Trophoblast cell (in vitro differentiated cells and primary cell): ENCODE measurements at places on chromosomes 3 and 15.
A peak's percentile ranks its signal among the peaks of the same experiment; 100 is the strongest.

- no peak overlapping the region for H3K27ac ChIP-seq
- no peaks in the 10 kb centered on the region for H3K27me3 ChIP-seq
- no peaks in the 10 kb centered on the region for H3K4me1 ChIP-seq
These were observed 236.0 kb downstream of the EDEM1 start for GRCh38 chr3:5423523-5423922.

GRCh38 chr15:58854593-58854992 is 78.9 kb downstream of the SLTM start:
- no peak for DNase-seq
- H3K27me3 ChIP-seq, result no peaks in the 10 kb centered on the region
- H3K36me3 ChIP-seq, result peaks cover 5% of the 10 kb centered on the region
- H3K4me1 ChIP-seq, result no peaks in the 10 kb centered on the region

DNA sequence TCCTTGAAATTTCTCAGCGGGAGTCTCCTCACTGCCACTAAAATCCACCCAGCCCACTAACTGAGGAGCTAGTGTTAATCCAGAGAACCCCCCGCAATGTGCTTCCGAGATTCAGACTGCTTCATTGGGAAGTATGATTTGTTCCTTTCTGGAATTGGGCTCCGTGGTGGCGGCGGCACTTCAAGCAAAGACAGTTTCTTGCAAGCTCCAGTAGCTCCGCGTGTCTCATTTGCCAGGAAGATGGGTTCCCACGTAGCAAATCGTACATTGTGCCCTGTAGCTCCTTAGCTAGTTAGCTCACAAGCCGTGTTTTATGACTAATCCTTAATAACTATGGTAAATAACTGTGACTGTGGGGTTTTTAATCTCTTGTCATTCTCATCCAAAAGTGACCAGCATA is 45.4 kb downstream of the SLC6A1 start:
- H3K4me1 ChIP-seq, result no peaks in the 10 kb centered on the region
- H3K27me3 ChIP-seq, result no peaks in the 10 kb centered on the region
- no peaks in the 10 kb centered on the region for H3K36me3 ChIP-seq
- H3K4me3 ChIP-seq, result no peak overlapping the region
- no peak for DNase-seq
- H3K27ac ChIP-seq, result no peak overlapping the region

- DNase-seq, result no peak
- no peak overlapping the region for H3K4me3 ChIP-seq
- H3K4me1 ChIP-seq, result peaks cover 7% of the 10 kb centered on the region
- no peaks in the 10 kb centered on the region for H3K36me3 ChIP-seq
- H3K27me3 ChIP-seq, result no peaks in the 10 kb centered on the region
These were observed 207.9 kb upstream of the GADL1 start for GRCh38 chr3:31102196-31102879.

DNA sequence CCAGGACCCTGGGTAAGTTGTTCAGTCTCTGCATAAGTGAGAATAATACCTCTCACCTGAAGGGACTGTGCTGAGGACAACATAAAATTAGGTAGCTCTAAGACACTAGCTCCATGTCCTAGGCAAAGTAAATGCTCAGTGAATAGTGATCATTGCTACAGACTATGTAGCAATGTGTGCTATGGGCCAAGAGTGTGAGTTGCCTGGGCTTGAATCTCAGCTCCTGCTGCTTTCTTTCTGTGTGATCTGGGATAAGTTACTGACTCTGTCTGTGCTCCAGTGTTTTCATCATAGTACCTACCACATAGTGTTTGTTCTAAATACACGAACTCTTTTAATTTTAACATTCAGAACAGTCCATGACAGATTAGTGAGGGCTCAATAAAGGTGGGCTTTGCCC is 81.1 kb upstream of the MFGE8 start:
- no peaks in the 10 kb centered on the region for H3K36me3 ChIP-seq
- no peaks in the 10 kb centered on the region for H3K27me3 ChIP-seq
- peak overlapping the region; percentile 86 for H3K27ac ChIP-seq
- H3K4me1 ChIP-seq, result peaks cover 25% of the 10 kb centered on the region

DNA sequence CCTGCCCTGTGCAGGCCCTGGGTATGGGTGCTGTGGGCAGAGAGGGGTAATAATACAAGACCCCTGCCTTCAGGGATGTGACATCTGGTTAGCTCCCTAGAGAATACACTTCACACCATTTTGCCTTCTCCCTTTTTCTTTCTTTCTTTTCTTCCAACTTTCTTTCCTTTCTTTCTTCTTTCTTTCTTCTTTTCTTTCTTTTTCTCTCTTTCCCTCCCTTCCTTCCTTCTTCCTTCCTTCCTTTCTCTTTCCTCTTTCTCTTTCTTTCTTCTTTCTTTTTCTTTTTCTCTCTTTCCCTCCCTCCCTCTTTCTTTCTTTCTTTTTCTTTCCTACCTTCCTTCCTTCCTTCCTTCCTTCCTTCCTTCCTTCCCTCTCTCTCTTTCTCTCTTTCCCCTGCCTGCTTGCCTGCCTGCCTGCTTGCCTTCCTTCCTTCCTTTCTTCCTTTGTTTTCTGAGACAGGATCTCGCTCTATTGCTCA is 68.4 kb upstream of the ABHD17C start:
- no peak for DNase-seq
- no peaks in the 10 kb centered on the region for H3K4me1 ChIP-seq
- H3K27me3 ChIP-seq, result no peaks in the 10 kb centered on the region
- no peak overlapping the region for H3K4me3 ChIP-seq
- H3K36me3 ChIP-seq, result no peaks in the 10 kb centered on the region

GRCh38 chr3:72678867-72679266 is 169.4 kb downstream of the SHQ1 start:
- H3K27me3 ChIP-seq, result no peaks in the 10 kb centered on the region
- no peaks in the 10 kb centered on the region for H3K4me1 ChIP-seq
- DNase-seq, result no peak

DNA sequence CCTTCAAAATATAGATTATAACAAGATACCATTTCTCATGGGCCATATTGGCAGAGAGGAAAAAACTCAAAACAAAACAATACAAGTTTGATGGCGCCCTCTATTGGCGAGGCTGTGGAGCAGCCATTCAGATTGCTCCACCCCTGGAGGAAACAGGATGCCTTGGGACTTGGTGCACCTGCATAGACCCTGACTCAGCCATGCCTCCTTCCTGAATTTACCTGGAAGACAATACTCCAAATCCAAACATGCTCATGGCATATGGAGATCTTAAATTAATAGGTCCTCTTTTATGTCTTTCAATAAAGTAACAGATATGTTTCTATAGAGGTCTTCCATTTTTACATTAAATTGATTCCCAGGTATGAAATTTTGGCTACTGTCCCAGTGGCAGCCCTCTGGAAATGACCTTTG is 90.0 kb downstream of the APBA2 start:
- no peak overlapping the region for H3K27ac ChIP-seq
- peaks cover 8% of the 10 kb centered on the region for H3K4me1 ChIP-seq
- no peaks in the 10 kb centered on the region for H3K27me3 ChIP-seq
- DNase-seq, result peak; percentile 55
- H3K4me3 ChIP-seq, result no peak overlapping the region
- no peaks in the 10 kb centered on the region for H3K36me3 ChIP-seq

DNA sequence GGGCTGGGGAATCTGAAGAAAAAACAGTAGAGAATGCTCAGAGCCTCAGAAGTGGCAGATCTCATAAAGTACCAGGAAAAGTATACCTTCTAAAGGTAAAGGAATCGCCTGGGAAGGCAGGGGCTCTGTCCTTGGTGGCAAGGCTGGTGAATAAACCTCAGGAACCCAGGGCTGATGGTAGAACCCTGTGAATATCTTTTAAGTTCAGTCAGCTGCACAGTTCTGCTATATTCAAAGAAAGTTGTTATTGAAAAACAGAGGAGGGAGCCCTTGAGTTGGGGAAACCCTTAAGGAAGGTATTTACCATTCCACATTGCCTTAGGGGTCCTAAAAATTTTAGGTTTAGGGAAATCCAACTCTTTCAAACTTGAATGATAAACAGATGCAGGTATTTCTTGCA is 31.2 kb downstream of the ZPLD1 start:
- no peaks in the 10 kb centered on the region for H3K4me1 ChIP-seq
- no peak for DNase-seq
- no peak overlapping the region for H3K4me3 ChIP-seq
- H3K27ac ChIP-seq, result no peak overlapping the region

- no peak overlapping the region for H3K27ac ChIP-seq
- H3K27me3 ChIP-seq, result no peaks in the 10 kb centered on the region
- peak; percentile 48 for DNase-seq
- H3K36me3 ChIP-seq, result no peaks in the 10 kb centered on the region
These were observed 56.7 kb downstream of the MYO1E start for GRCh38 chr15:59315914-59316451.

GRCh38 chr3:167554898-167555297 is 81.1 kb upstream of the SERPINI2 start:
- DNase-seq, result no peak
- no peaks in the 10 kb centered on the region for H3K4me1 ChIP-seq
- no peak overlapping the region for H3K4me3 ChIP-seq
- no peaks in the 10 kb centered on the region for H3K27me3 ChIP-seq
- no peak overlapping the region for H3K27ac ChIP-seq
- H3K36me3 ChIP-seq, result no peaks in the 10 kb centered on the region

DNA sequence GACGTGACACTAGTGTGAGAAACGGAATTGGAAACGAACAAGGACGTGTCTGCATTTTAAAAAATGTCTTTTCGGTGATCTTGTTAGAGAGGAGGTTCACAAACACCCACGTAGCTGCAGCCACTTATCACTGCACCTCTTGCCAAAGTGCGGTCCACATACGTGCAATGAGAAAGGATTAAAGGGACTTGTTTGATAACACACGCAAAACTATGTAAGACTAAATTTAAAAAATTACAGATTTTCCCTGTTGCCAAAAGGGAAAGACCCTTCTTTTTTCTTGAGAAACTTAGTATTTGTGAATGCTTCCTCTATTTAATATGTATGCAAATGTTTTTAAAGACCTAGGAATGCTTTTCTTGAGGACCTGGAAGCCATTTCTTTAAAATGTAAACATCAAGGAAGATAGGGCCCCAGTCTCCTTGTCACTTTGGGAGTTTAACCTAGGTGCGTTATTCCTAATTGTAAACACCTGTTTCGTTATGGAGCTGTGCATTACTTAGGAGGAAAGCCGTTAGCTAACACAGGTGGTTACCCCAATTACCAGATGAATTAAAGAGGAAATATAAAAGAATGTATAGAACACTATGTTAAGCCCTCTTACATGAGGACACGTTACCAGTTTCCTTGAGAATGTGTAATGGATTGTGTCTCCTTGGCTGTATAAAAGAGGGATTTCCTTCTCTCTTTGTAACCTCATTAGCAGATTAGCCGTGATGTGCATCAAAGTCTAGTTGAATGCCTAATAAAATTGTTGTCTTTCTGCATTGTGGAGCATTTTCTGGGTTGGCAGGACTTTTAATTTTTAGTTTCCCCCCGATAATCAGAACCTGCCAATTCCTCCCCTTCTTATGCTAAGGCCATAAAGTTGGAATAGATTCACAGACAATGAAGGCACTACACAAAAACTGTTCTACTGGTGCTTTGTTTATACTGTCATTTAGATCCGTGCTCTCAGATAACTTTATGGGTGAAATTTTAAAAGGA is 1.0 kb downstream of the LEKR1 start:
- H3K27me3 ChIP-seq, result no peaks in the 10 kb centered on the region
- DNase-seq, result no peak
- H3K36me3 ChIP-seq, result no peaks in the 10 kb centered on the region
- H3K4me3 ChIP-seq, result peak overlapping the region; percentile 76

GRCh38 chr3:45210308-45211041 is 15.6 kb downstream of the TMEM158 start:
- H3K27me3 ChIP-seq, result no peaks in the 10 kb centered on the region
- peak; percentile 92 for DNase-seq
- H3K36me3 ChIP-seq, result no peaks in the 10 kb centered on the region
- H3K4me1 ChIP-seq, result peaks cover 7% of the 10 kb centered on the region

DNA sequence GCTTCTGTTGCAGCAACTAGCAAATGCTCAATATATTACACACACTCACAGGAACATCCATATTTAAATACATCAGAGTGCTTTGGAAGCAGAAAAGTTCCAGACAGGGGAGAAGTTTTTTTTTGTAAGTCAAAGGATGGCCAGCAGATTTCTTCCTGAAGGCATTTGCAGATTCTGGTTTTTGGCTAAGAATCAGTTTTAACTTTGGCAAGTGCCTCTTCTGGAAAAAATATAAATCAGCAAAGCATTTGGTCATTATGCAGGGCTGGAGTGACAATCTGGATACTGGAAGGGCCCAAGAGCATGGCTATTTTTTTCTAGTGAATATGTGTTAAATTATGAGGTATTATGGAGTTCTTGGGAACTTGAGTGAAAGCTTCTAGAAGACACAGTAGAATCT is 495.3 kb upstream of the ARPP21 start:
- H3K36me3 ChIP-seq, result no peaks in the 10 kb centered on the region
- H3K4me3 ChIP-seq, result no peak overlapping the region
- H3K27ac ChIP-seq, result no peak overlapping the region
- no peaks in the 10 kb centered on the region for H3K4me1 ChIP-seq

- no peak overlapping the region for H3K4me3 ChIP-seq
- no peak for DNase-seq
- H3K27me3 ChIP-seq, result no peaks in the 10 kb centered on the region
These were observed 255.0 kb upstream of the ROPN1 start for GRCh38 chr3:124246949-124247348.

- H3K4me1 ChIP-seq, result peaks cover 3% of the 10 kb centered on the region
- H3K27me3 ChIP-seq, result no peaks in the 10 kb centered on the region
- no peak overlapping the region for H3K4me3 ChIP-seq
These were observed 2.1 kb downstream of the LDHAL6B start for GRCh38 chr15:59208613-59209249.

GRCh38 chr3:179410331-179410730 is 40.9 kb downstream of the GNB4 start:
- no peak overlapping the region for H3K4me3 ChIP-seq
- H3K27me3 ChIP-seq, result no peaks in the 10 kb centered on the region
- no peak for DNase-seq
- H3K36me3 ChIP-seq, result peaks cover 4% of the 10 kb centered on the region
- no peaks in the 10 kb centered on the region for H3K4me1 ChIP-seq
- H3K27ac ChIP-seq, result no peak overlapping the region

DNA sequence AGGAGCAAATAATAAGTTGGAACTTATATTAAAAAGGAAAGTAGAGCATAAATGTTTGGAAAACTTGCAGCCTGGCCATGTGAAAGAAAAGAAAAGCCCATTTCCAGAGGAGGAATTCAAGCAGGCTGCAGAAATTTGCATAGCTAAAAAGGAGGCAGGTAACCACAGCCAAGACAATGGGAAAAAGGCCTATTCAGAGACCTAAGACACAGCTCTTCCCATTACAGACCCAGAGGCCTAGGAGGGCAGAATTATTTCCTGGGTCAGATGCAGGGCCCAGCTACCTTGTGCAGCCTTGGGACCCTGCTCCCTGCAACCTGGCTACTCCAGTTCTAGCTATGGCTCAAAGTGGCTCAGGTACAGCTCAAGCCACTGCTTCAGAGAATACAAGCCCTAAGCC is 234.6 kb upstream of the BCHE start:
- no peaks in the 10 kb centered on the region for H3K27me3 ChIP-seq
- no peak overlapping the region for H3K4me3 ChIP-seq
- no peaks in the 10 kb centered on the region for H3K36me3 ChIP-seq
- DNase-seq, result no peak
- no peaks in the 10 kb centered on the region for H3K4me1 ChIP-seq
- no peak overlapping the region for H3K27ac ChIP-seq

GRCh38 chr3:180359953-180360279 is 242.0 kb upstream of the TTC14 start:
- H3K27ac ChIP-seq, result no peak overlapping the region
- no peak overlapping the region for H3K4me3 ChIP-seq
- no peaks in the 10 kb centered on the region for H3K36me3 ChIP-seq
- H3K4me1 ChIP-seq, result no peaks in the 10 kb centered on the region
- DNase-seq, result no peak
